ENCODE measurements at places on chromosomes 1 and 21.

GRCh38 chr1:201164645-201165044 is 10.4 kb upstream of the TMEM9 start:
- DNase-seq = no peak

DNA sequence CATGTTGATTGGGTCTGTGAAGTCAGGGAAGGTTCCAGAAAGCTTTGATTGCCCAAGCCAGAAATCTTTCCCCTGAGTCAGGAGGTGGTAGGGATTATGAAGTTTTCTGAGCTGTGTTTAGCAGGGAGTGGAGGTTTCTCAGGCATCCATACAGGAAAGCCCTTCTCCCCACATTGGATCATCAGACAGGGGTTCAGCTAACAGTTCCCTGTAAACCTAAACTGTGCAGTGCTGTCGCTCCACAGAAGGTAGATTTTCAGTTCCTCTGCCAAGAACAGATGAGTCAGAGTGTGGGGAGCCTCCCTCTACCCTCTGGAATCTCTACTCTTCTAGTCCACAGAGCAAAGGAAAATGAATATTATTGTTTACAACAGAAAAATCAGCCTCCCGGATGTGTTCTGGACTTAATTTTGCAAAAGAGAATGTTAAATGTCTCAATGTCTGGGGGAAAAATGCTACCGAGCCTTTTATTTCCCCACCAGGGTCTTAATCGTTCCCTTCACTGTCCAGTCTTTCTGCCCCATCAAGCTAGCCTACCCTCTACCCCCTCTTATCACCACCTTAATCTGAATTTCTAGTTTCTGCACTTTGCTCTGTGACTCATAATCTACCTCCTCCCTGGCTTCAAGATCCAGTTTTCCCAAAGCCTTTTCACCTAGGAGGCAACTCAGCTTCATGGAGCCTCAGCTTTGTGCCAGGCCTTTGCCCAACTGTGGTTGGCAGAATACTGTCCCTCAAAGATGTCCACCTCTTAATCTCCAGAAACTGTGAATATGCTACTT is 355.6 kb downstream of the PRDM2 start:
- no peak for DNase-seq

DNA sequence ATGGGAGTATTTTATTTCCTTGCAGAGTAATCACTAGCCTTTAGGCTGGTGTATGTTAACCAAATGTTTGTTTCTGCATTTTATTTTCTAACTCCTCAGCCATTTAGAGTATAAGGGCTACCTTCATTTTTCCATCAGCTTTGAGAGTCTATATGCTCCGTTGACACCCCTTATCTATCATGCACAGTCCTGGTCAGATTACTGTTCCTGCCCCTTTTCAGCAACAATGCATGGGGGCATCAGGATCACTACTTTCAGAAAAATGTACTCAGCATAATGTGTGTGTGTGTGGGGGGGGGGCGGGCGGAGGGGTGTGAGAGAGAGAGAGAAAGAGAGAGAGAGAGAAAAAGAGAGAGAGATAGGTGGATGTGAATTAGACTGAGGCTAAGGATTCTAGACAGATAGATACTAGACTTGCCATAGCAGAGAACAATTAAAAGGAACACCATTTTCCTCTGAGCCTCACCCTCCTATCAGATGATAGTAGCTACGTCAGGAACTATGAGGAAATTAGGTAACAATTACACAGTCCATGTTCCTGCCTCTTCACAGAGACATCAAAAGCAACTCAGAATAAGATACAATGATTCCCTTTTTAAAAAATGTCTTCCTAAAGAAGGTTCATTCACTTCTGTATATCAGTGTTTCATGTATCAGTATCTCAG is 40.8 kb downstream of the FCER1A start:
- DNase-seq = no peak

GRCh38 chr21:38439426-38439825 is 58.9 kb downstream of the ERG start:
- no peak for DNase-seq

- DNase-seq = no peak
Measured at GRCh38 chr1:42479621-42480020, 16.5 kb downstream of the CCDC30 start.

Data from activated CD4-positive, alpha-beta T cell treated with anti-CD3 and anti-CD28 coated beads, Interleukin-2, amount 50 U/mL, for 1 hour (primary cell).